ENCODE measurements at places on chromosomes 1 and 21.

GRCh38 chr1:38051079-38051543 lies 4.5 kb upstream of the POU3F1 start:
- DNase-seq = no peak

DNA sequence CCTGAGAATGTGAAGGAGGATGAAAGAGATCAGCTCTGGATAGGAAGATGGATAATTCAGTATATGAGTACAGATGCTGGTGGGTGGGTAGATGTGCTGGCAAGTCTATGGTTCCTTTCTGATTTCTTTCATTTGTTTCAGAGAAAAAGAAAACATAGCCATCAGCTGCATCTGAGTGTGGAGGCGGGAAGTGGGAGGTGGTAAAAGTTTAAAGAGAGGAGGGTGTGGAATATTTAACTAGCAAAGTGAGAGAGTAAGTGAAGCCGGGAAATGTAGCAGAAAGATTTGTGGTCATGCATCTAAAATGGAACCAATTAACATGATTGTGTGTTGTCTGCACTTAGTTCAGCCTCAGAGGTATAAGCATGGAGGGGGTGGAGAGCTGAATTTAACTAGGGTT lies 16.4 kb downstream of the RPE65 start:
- no peak for DNase-seq

- DNase-seq = peak; percentile 85
These were observed at the start of gene AIM2 for GRCh38 chr1:159076438-159077119. AIM2 (minus strand) TSS chr1:159076766; CDS start chr1:159073499, 3,267 bp downstream.

DNA sequence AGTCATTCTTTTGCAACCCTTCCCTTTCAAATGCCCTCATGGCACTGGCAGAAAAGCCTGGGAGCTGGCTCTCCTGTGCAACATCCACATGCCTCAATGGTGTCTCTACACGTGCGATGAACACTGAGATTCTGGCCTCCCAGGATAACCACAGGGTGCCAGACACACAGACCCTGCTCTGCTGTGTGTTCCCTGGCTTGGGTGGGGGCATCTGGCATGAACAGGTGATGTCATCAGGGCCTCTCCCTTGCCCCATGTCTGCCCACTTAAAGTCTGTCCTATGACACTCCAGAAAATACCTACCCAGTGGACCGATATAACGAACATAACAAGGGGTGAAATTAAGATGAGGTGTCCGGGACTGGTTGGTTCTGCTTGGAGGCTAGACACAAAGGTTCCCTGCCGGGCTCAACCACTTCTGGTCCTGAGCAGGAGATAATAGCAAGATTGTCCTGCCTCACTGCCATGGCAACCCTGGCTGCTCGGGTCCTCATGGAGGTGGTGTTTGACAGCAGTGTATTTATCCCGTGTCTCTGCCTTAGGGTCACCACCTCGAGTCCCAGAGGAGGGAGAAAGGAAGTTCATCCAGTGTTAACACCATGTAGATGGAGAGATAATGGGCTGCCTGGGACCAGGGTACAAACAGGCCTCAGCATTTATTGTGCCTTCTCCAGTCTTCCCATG lies 19.3 kb downstream of the INSRR start:
- no peak for DNase-seq

- no peak for DNase-seq
These were observed 31.4 kb downstream of the STPG1 start for GRCh38 chr1:24382165-24382577.

DNA sequence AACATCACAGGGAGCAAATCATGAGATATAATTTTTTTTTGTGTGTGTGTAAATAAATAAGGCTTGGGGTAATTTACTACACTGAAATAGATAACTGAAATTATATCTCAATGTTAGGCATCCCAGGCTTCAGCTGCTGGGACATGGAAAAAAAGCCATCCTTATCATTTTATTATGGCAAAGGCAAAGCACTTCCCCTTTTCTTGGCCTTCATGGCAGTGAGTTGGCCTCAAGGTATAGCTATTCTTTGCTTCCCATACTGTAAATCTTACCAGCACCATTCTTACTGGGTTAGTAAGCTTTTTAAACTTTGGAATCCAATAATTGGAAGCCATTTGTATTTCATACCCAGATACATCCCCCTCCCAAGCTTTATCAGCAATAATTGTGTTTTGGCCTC lies 29.0 kb downstream of the RBM11 start:
- DNase-seq = no peak

GRCh38 chr1:115238336-115239147 lies 99.5 kb downstream of the NGF start:
- DNase-seq = no peak

DNA sequence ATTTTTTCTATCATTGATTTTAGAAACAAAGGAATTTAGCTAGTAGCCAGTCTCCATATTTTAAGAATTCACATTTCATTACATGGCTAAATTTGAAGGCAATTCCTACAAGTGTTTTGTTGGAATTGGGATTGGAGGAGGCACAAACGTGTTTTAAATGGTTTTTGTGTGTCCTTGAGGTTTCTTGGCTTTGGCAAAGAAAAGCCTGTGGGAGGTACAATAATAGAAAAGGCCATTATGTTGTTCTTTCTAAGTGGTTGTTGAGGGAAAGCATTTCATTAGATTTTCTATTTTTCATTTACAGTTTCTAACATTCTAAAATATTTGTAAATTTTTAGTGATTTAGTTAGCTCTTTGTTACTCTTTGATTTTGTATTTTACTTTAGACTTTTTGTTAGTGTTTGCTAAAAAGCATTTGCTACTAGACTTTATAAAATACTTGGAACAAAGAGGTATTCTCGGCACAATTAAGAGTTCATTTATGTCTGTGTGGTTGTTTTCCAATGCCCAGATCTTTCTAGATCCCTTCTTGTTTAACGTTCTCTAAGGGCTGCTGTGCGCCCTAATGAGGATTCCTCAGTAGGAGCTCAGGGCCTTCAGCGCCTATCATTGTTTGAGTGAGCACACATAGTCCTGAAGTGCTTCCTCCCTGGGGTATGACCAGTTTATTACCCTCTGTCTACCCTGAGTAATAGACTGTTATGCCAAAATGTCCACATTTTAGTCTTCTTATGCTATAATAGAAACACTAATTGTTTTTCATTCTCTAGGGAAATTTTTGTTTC lies 70.0 kb upstream of the KIAA1614 start:
- DNase-seq = no peak

GRCh38 chr1:180887841-180888240 lies 24.9 kb upstream of the KIAA1614 start:
- no peak for DNase-seq

DNA sequence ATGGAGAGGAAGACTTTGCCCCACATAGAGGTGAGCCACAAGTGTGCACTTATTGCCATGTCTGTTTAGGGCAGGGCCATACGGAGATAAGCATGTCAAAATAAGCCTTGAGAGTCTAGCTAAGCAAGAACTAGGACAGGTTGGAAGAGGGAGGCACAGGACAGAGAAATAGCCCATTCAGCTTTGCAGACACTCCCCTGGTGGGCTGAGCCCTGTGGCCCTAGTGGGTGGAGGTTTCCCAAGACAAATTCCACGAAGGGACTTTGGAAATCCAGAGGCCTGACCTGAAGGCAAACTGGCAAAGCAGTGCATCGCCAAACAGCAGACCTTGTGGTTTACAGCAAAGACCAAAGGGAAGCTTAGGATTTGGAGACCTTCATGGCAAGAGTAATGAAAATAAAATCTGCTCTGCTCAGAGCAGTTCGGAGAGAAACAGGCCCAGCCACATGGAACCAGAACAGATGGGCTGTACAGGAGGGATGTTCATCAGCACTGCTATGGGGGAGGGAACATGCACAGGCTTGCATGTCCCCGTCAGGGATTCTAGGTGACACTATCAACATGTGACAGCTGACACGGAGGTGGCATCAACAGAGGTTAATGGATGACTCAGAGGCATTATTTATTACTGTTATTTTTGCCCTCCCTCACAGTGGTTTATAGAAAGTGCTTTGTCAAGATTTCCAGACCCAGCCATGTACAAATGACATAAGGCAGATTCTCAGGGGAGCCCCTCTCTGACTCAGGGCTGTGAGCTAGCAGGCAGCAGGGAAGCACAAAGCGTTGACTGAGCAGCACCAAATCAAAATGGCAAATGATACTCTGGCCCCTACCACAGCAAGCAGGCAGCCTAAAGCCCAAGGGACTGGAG lies 90.1 kb upstream of the IRF2BP2 start:
- peak; percentile 59 for DNase-seq

- DNase-seq = no peak
These were observed 112.0 kb downstream of the PDE4B start for GRCh38 chr1:65904681-65905083.

DNA sequence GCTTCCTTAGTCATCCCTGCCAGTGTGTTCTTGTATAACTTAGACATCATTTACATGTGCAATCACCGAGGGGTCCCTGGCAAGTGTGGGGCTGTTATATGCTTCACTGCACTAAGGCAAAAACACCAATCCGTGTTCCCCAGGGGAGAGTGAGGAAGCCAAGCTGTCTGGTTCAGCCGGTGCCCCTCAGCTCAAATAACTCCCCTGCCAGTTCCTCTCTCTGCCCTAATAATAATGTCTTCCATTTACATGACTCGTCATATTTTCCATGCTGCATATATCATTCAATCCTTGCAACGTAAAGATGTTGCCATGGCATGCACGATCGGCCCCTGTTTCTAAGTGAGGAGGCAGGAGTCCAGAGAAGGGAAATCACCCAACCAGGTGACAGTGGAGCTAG lies 24.4 kb upstream of the NDC1 start:
- DNase-seq = peak; percentile 5

GRCh38 chr1:160544647-160545046 lies 21.6 kb upstream of the SLAMF6 start:
- peak; percentile 56 for DNase-seq

DNA sequence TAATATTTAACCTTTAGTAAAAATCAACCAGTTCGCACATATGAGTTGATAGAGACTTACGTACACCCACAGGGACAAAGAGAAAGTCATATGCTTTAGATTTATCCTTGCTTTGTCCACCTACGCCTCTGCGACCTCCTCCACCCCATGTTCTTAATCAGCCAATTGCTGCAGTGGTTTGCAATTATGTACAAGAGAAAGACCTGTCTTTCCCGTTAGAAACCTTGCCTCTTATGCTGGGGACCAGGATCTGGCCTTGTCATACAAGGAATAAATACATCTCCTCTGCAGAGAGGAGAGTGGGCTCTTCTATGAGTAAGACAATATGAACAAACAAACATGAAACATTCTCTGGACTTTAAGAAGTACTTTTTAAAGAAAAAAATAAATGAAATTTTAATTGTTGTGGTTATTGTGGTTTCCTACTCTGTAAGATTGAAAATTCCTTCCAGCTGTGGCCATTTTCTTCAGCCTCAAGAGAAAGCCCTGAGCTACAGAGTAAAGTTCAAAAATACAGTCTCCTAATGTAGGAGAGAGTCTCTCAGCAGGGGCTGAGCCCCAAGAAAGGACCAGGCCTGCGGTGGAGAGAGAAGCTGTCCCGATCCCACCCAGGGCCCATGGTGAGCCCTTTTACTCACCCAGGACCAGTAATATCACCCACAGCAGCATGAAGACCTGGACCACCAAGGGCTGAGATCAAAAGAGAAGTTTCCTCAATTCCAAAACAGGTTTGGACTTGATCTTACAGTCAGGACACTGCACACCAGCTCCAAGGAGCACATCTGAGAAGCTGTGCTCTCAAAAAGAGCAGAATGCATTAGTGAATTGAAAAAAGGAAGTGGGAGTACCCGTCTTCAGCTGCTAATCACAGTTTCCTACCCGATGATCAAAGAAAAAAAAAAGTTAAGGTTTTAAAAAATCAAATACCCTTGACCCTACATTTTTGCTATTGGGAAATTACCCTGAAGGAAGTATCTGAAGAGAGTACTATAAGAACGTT lies at the start of gene FCRL5:
Gene FCRL5 (minus strand): TSS at position 822 of the 1,000 bp plus-strand sequence. CDS start 153 bp downstream, at position 669.
- DNase-seq = no peak

GRCh38 chr1:168134642-168135041 lies 2.1 kb downstream of the GPR161 start:
- DNase-seq = no peak

GRCh38 chr1:180503280-180503862 lies 994 bp upstream of the ACBD6 start:
- peak; percentile 64 for DNase-seq

Data from NB4 (cell line).